ENCODE measurements at places on chromosomes 7 and 10.

GRCh38 chr10:103716206-103717160, 138.9 kb downstream of the SH3PXD2A start:
- DNase-seq: no peak

- no peak for DNase-seq
Measured at GRCh38 chr10:49830016-49830415, 67.9 kb upstream of the OGDHL start.

- no peak for DNase-seq
Measured at GRCh38 chr7:159329818-159330378, 185.2 kb upstream of the VIPR2 start.

DNA sequence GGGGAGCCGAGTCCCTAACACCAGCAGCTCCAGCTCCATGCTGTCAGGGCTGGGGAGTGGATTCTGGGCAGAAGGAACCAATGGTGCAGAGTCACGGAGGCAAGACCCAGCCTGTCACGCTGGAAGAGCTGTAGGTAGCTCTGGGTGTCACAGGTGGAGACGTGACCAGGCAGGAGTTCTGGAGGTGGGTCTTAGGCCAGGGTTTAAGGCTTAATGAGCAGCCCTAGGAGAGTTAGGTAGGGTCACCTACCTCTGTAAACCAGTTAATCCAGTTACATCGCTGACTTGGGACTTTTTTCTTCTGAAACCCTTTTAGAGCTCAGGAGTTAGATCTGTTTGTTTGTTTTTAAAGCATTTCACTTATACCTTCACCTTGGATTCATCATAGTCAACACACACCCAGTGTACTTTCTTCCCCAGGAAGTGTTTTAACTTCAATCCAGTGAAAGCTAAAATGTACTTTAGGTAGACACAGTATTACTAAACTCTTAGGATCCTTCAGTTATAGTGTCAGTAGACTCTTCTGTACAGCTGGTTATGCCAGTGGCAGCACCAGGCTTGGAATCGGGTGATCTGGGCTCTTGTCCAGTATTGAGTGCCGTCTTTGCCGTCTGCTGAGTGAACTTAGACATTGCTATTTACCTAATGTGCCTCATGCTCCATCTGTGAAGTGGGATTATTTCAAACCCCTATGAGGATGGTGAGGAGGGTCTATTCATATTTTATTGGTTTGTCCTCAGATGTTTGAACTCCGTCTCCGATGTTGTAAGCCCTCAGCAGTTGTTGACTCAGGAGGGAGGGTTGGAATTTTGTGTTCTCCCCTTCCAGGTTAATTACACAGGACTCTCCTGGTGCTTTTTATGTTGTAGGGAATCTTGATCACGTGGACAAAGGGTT, 31.0 kb downstream of the TACR2 start:
- DNase-seq: no peak

DNA sequence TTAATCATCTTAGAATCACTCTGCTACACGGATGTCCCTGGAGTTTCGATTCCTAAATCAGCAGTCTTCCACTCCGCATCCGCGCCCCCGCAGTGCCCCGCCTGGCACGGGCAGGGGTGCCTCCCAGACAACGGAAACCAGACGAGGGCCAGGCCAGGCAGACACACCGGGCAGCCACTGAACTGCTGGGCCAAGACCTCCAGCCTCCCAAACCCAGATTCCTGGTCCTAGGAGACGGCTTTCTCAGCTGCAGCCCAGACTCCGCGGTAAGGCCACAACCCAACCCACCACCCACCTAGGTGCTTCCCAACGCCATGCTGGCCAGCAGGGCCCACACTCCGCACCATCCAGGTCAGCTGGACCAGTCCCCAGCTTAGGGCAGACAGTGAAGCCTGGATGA, 33.2 kb downstream of the MAD1L1 start:
- DNase-seq: no peak

DNA sequence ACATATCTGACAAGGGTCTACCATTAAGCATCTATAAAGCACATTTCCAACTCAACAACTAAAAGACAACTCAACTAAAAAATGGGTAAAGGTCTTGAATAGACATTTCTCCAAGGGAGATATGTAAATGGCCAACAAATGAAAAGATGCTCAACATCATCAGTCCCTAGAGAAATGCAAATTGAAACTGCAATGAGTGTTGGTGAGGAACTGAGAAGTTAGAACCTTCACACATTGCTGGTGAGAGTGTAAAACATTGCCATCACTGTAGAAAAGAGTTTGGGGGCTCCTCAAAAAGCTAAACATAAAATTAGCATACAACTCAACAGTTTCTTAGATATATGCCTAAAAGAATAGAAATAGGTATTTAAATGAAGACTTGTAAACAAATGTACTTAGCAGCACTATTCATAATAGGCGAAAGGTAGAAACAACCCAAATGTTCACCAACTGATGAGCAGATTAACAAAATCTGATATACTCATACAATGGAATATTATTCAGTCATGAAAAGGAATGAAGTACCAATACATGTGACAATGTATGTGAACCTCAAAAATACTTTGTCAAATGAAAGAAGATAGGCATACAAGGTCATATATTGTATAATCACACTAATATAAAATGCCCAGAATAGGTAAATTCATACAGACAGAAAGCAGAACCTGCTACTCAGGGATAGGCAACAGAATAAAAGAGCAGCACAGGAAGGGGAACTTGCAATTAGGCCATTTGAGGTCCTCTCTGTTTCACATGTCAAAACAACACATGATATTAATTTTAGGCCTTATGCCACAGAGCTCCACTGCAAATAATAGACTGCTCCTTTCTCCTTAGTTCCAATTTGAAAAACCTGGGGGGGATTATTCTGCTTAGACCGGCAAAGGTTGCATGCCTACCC, 10.6 kb upstream of the LRRC72 start:
- DNase-seq: no peak

GRCh38 chr7:111727905-111728634, 165.8 kb upstream of the IMMP2L start:
- no peak for DNase-seq

DNA sequence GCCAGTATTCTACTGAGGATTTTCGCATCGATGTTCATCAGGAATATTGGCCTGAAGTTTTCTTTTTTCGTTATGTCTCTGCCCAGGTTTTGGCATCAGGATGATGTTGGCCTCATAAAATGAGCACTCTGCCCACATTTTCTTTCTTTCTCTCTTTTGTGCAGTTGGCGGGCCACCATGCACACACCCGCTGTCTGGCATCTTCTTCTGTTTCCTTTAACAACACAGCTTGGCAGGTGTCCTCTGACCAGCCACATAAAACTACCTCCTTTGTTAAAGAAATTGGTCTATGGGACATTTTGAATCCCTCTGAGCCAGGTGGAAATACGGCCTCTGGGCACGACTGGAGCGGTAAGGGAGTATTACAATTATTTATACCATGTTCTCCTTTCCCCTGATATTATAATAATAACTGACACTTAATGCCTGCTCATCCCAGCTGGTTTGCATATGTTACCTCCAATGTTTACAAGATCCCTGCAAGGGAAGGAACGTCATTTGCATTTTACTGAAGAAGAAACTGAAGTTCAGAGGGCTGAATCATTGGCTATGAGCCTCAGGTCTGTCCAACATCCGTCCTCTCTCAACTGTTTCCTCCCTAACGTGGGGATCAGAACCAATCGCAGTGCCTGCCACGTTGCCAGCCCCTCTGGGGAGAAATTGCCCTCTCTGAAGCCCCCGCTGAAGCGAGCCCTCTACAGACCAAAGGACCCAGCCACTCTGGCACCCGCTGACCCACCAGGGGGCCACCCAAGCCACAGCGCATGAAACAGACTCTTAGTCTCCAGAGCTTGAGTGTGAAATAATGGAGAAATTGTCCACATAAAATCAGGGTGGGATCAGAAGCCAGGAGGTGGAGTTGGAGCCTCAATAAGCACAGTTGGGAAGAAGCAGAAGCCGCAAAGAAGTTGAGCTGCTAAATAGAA, 125.0 kb upstream of the FOXK1 start:
- DNase-seq: no peak

DNA sequence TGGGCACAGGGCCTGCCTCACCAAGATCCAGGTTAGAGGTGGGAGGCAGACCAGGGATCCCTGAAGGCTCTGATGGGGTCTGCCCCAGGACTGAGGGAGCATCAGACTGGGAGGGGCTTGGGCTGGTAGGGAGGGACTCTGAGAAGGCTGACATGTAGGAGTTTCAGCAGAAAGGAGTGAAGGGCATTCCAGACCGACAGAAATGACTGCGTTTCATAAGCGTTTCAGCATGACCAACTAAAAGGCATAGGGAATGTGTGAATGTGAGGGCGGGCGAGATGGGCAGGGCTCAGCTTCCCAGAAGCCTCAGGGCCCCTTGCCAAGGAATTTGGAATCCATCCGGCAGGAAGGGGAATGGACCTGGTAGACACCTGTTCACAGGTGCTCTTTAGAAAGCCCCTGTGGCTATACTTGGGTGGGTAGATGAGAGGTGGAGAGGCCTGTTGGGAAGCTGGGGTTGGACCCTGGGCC, 24.9 kb upstream of the SLC29A3 start:
- no peak for DNase-seq

DNA sequence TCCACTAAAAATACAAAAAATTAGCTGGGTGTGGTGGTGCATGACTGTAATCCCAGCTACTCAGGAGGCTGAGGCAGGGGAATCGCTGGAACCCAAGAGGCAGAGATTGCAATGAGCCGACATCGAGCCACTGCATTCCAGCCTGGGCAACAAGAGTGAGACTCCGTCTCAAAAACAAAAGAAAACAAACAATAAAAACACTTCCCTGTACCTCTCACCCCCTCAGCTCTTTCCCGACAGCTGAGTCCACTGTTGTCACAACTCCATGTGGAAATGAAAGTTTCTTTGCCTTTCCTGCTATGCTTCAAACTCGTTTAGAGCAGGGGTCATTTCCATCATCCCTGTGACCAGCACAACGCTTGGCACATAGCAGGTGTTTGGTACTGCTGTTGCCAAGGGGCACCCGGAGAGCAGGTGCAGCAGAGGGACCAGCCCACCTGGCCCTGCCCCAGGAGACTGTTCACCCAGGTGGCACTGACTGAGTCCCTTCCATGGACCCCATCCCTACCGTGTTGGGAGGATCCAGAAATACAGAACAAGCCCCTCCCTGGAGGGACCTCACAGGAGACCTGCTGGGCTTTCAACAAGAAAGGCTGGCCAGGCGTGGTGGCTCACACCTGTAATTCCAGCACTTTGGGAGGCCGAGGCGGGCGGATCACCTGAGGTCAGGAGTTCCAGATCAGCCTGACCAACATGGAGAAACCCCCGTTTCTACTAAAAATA, 4.9 kb downstream of the TMEM130 start:
- no peak for DNase-seq

GRCh38 chr7:3482147-3482921, 181.3 kb downstream of the SDK1 start:
- peak; percentile 38 for DNase-seq

DNA sequence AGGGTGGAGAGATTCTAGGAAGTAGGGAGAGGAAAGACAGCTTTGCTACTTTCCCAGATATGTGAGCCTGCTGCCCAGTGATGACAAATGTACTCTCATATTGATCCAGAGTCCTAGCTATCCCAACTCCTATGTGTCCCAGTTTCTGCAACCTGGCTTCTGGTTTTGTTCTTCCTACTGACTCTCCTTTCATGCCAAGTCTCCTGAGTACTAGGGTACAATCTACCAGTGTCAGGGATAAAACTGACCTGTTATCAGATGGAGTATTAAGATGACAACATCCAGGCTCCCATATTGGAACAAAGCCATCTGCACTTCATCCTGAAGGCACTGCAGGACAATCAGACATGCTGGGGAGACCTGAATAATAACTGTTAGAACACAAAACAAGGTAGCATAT, 233.7 kb upstream of the PHYHIPL start:
- no peak for DNase-seq

GRCh38 chr10:103284170-103284569, 7.2 kb downstream of the INA start:
- DNase-seq: no peak

- peak; percentile 52 for DNase-seq
Measured at GRCh38 chr7:111089822-111090426, 1.0 kb upstream of the LRRN3 start.
